ENCODE measurements at places on chromosomes 7 and 10.

DNA sequence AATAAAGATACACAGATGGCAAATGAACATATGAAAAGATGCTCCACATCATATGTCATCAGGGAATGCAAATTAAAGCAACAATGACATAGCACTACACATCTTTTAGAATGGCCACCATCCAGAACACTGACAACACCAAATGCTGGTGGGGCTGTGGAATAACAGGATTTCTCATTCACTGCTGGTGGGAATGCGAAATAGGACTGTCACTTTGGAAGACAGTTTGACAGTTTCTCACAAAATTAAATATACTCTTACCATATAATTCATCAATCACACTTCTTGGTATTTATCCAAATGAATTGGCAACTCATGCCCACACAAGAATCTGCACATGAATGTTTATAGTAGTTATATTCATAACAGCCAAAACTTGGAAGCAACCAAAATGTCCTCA lies 68.2 kb downstream of the NPSR1 start:
- DNase-seq, result no peak

DNA sequence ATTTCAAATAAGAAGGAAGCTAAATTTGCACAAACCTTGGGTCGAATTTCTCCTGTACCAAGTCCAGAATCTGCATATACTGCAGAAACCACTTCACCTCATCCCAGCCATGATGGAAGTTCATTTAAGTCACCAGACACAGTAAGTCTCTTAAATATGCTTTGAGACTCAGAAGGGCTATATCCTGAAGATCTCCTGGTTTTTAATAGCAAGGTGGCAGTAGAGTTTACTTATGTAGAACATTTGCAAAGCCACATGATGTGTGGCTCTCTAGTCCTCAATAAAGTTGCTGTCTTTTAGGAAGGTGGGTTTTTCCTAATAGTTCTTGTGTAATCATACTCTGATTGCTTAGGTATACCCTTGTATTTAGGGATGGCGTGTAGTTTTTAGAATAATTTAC lies 8.7 kb downstream of the DBF4 start:
- no peak for DNase-seq

DNA sequence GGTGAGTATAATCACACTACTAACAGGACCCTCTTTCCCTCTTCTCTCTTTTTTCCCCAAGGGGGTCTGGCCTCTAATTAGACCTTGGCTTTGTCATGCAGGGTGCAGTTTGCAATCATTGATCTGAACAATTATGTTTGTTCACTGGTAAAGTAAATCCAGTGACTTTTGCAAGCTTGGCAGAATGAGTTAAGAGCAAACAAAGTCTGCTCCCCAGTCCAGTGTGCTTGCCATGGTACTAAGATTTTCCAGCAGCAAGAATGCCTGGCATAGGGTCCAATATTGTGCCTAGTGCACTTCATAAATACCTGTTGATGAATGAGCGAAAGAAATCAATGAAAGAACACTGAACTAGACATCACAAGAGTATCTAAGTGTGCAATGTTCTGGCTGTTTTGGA lies 43.9 kb downstream of the PLXDC2 start:
- no peak for DNase-seq

GRCh38 chr7:39386718-39387117 lies 179.5 kb upstream of the YAE1 start:
- no peak for DNase-seq

GRCh38 chr7:156895024-156895780 lies 2.2 kb upstream of the LMBR1 start:
- DNase-seq, result no peak

GRCh38 chr7:30660331-30661255 lies 21.7 kb downstream of the CRHR2 start:
- no peak for DNase-seq

DNA sequence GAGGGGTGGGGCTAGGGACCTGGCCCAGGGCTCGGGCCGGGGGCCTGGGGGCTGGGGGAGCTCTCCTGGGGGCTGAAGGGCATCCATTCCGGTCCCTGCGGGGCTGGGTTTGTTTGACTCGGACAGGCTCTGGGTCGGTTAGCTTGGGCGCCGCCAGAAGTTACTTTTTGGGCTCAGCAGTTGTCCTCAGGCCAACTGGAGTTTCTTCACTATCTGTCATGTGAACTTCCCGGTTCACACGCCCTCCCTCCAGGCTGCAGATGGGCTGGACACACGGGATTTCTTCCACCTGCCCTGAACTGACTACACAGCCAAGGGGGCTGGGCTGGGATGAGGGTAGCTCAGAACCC lies 3.8 kb downstream of the SLC4A2 start:
- no peak for DNase-seq

- no peak for DNase-seq
Observed at GRCh38 chr10:113631684-113632367, 32.0 kb downstream of the NRAP start.

DNA sequence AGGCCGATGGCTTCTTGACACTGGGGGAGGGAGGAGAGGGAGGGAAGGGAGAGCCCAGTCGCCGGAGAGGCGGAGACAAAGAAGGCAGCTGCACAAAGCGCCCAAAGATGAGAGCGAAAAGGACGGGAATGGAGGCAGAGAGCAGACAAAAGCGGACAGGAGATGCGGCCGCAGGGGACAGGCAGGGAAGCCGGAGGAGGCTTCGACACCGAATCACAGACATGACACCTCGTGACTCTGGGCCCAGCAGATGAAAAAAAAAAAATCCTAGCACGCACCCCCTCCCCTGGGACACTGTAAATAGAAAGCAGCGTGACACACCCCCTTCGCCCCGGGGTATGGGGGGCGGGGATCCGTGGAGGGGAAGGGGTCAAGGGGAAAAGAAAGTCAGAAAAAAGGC lies 976 bp downstream of the NAT16 start:
- DNase-seq, result no peak

DNA sequence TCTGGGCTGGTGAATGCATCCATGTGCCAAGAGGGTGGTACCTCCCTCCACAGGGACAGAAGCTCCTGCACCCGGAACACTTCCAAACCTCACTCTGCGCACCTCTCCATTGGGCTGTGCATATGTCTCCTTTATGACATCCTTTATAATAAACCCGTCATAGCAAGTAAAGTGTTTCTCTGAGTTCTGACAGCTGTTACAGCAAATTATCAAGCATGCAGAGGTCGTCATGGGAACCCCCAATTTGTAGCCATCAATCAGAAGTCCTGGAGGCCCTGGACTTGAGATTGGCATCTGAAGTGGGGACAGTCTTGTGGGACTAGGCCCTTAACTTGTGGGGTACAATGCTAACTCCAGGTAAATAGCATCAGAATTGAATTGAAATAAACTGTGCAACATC lies 29.4 kb upstream of the PARD3 start:
- DNase-seq, result no peak

DNA sequence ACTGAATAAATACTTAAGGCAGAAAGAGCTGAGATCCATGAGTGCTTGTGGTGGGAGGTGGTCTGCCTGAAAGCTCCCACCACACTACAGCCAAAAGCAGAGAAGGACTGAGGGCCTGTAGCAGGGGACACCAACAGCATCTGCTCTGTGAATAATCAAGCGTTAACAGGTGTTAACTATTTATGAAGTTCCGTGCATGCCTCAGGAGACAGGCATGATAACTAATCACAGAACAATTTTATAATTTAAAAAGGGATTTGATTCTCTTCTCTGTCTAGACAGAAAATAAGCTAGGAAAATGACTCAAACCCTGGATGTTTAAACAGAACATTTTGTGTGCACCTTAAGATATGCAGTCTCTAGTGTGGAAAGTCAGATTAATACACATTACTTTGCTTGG lies 61.5 kb upstream of the GHITM start:
- DNase-seq, result no peak

GRCh38 chr10:4501306-4501705 lies 324.7 kb upstream of the AKR1E2 start:
- no peak for DNase-seq

DNA sequence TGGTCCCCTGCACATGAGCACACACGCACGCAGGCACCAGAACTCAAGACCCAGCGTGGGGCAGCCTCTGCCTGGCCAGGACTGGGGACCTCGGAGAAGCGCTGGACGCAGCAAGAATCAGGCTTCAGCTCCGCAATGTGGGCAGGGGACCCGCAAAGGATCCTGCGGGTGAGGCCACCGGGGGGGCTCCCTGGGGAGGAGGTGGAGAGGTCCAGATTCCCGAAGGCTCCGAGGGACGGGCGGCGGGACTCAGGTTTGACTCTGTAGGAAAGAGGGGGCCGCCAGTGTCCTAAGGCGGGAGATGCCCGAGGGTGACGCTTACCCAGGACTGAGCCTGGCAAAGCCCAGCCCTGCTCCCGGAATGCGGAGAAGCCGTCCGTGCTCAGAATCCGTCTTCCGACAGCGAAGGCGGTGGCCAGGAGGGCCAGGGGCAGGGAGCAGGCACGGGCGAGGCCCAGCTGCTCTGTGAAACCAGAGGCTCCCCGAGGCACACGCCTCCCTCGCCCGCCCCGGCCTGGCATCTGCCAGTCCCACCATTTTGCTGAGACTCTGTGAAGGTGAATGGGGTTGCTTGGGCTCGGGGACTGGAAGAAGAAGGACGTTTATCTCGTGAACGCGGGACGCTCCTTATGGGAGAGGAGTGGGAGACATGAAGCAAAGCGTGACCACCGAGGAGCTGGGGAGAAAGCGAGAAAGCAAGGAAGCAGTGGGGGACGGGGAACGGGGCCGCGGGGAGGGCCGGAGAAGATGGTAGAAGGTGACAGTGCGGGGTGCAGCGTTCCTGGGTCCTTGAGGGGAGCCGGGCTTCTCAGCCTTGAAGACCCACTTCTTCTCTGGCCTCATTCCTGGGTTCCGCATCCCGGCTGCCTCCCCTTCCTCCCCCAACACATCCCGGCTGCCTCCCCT lies 489.2 kb downstream of the PTPRN2 start:
- DNase-seq, result no peak

- DNase-seq, result no peak
Observed at GRCh38 chr7:44767912-44768627, 19.4 kb downstream of the ZMIZ2 start.

GRCh38 chr10:93420944-93421825 lies 60.9 kb downstream of the MYOF start:
- DNase-seq, result no peak

- no peak for DNase-seq
Observed at GRCh38 chr10:130558746-130559546, 422.8 kb downstream of the GLRX3 start.

GRCh38 chr7:150665089-150665748 lies 20.3 kb upstream of the GIMAP2 start:
- DNase-seq, result no peak

- DNase-seq, result no peak
Observed at GRCh38 chr10:31242902-31243301, 76.1 kb upstream of the ZEB1 start.

GRCh38 chr10:79445977-79446757 lies 743 bp upstream of the ZCCHC24 start:
- no peak for DNase-seq

DNA sequence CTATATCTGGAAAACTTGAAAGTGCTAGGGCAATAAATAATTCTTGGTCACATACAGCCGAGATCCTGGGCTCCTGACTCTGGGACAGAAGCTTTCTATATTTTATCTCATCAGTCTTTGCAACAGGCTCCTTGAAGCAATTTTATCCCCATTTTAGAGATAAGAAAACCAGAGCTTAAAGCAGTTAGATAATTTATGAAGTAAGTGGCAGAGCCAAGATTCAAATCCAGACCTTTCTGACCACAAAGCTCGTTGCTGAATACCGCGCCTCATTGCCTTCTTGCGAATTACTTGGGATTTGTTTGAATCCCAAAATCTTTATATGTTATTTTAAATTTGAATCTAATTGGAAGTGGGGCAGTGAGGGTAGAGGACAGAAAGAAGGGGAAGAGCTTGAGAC lies 106.0 kb downstream of the TCF7L2 start:
- no peak for DNase-seq

GRCh38 chr7:105439174-105439893 lies 50.6 kb upstream of the SRPK2 start:
- no peak for DNase-seq

GRCh38 chr7:134729895-134730294 lies 49.5 kb upstream of the CALD1 start:
- no peak for DNase-seq

All from anterior cingulate cortex (tissue), 58 donors.